ENCODE measurements at places on chromosomes 13 and 19.

GRCh38 chr13:31201341-31202031 is 1.7 kb downstream of the B3GLCT start:
- peak; percentile 64 for DNase-seq

GRCh38 chr13:69866555-69866954 is 241.1 kb upstream of the ATXN8OS start:
- DNase-seq: no peak

DNA sequence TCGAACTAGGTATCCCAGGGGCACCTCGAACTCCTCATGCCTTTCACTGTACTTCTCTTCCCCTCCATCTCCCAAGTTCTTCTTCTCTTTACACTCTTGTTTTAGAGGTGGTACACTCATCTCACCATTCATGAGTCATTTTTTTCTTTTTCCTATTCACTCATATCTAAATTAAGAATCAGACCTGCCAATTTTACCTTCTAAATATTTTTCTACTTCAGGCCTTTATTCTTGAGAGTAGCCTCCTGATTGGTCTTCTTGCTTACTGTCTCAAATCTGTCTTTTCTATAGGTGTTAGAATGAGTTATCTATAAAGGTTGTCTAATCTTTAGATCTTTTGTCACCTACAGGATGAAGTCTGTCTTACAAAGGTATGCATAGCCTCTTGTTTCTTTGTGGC is 20.7 kb downstream of the TDRD3 start:
- no peak for DNase-seq

- no peak for DNase-seq
Measured at GRCh38 chr13:45422731-45423292, 4.6 kb upstream of the SLC25A30 start.

- peak; percentile 71 for DNase-seq
Measured at GRCh38 chr13:53250272-53250875, 221.8 kb downstream of the OLFM4 start.

DNA sequence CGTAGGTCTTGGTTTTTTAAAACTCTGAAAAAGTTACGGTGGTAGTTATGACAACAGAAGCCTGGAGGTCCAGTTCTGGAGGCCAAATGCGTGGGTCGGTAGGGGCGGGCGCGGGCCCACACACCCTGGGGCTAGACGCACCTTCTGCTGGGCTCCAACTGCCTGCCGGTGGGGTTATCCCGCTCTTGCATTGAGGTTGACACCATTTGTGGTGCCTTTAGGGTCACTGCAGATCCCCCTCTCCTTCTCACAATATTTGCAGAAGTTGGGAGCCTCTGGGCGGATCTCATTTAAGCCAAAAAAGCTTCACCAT is 81.6 kb downstream of the CHST8 start:
- no peak for DNase-seq

DNA sequence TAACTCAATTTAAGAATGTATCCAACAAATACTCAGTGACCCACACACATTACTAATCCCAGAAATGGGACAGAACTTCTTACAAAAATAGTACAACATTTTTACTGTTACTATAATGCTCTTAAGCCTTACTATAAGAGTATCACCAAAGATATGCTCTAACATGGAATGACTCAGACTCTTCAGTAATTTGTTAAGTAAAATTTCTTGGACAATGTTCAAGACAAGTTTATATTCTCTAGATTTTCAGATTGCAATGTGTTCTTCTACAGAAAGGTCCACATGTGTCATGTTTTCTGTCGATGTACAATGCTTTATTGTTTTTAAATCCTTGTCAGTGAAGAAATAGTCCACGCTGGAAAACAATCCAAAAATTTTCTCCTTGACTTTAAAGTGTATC is 66.3 kb upstream of the RFXAP start:
- no peak for DNase-seq

GRCh38 chr19:58469241-58470013 is 2.5 kb downstream of the ZNF324 start:
- no peak for DNase-seq

GRCh38 chr19:41646589-41647204 is 19.8 kb upstream of the CEACAM4 start:
- no peak for DNase-seq

- DNase-seq: peak; percentile 14
Measured at GRCh38 chr13:97435794-97436193, 1.8 kb downstream of the RAP2A start.

DNA sequence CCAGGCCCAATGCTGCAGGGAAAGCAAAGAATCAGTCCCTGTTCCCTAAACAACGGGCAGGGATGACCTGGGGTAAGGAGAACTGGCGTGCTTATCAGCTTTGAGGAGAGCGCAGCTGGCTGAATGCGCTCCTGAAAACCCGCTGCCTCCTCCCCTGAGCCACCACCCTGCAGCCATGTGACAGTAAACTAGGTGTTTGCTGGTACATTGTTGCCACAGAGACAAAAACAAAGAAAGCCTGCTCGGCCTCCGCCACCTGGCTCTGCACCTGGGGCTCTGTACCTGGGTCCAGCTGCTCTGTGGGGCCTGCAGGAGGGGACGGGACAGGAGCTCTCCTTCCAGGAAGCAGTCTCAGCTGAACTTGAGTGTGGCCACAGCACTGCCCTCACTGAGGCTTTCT is 21.8 kb downstream of the MCF2L start:
- no peak for DNase-seq

- no peak for DNase-seq
Measured at GRCh38 chr13:107961849-107962608, 253.3 kb downstream of the LIG4 start.

DNA sequence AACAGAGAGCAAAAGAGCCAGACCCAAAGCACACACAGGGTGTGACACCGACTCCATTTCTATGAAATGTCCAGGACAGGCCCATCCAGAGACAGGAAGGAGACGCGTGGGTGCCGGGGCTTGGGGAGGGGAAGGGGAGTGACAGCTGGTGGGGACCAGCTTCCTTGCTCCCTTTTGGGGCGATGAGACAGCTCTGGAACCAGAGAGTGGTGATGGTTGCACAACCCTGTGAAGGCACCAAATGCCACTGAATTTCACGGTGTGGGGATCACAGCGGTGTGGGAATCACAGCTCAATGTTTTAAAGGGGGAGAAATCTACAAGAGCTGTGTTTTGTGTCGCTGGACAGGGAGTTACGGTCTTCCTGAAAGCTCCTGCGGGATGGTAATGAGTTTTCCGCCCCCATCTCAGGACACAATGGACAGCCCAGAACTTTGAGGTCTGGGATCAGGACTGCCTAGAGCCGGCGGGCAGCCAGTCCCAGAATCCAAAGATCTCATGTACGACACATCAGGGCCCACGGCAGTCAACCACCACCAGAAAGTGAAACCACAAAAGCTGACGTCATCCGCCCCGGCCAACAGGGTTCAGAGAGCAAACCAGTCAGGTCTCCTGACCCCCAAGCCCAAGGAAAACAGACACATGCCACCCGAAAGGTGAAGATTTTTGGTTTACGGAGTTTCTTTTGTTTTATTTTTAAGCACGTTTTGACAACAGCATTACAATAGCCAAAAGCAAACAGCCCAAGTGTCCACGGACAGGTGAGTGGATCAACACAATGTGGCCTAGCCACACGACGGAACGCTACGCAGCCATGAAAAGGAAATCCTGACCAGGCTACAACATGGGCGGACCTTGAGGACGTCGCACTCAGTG is 7.3 kb downstream of the SGTA start:
- peak; percentile 25 for DNase-seq

GRCh38 chr13:85724546-85725432 is 74.4 kb downstream of the SLITRK6 start:
- DNase-seq: no peak

GRCh38 chr13:93789058-93789457 is 562.5 kb downstream of the GPC6 start:
- no peak for DNase-seq

DNA sequence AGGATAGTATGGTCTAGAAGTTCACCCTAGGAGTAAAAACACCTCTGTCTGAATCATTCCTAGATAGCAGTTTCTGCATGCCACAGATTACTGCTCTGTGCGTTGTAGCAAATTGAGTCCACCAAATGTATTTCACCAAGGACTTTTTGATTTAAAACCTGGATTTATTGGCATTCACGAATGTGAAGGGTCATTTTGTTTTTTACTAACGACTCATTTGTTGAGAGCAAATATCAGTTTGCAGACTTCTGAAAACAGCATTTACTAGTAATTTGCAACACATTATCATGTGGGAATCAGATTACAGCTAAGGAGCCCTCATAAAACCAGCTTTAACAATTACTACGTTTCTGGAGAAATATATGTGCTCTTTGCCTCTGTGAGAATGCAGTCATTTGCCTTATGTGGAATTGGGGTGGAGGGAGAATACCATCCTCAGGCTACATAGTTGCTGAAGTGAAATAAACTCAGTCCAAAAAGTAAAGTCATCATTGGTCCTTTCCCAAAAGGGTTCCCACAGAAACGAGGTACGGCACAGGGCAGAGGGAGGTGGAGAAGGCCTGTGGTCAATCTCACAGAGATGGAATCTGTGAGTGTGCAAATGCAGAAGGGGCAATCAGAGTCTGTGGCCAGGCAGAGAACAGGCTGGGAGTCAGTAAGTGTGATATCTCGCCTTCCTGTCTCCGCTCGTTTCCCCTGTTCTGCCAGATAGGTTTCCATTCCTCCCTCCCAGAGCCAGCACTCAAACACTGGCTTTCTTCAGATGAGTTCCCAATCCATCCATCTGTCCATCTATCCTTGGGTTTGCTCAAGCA is 63.1 kb downstream of the DLEU7 start:
- no peak for DNase-seq

- no peak for DNase-seq
Measured at GRCh38 chr13:54232700-54233099, 1204.1 kb downstream of the OLFM4 start.

DNA sequence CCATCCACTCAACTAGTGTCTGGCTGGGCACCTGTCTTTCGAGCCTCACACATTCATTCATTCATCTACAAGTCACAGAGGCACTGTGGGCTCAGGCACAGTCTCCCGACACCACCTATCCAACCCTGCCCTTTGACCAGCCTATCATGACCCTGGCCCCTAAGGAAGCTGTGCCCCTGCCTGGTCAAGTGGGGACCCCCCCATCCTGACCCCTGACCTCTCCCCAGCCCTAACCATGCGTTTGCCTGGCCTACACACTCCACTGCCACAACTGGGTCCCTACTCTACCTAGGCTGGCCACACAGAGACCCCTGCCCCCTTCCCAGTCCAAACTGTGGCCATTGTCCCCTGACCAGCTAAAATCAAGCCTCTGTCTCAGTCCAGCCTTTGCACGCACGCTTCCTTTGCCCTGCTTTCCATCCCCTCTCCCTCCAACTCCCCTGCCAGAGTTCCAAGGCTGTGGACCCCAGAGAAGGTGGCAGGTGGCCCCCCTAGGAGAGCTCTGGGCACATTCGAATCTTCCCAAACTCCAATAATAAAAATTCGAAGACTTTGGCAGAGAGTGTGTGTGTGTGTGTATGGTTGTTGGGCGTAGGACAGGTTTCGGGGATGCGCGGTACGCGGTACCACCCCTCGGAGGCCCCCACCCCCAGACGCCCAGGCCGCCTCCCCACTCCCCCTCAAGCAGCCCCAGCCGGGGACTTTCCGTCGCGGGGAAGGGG is 404 bp upstream of the IL27RA start:
- no peak for DNase-seq

DNA sequence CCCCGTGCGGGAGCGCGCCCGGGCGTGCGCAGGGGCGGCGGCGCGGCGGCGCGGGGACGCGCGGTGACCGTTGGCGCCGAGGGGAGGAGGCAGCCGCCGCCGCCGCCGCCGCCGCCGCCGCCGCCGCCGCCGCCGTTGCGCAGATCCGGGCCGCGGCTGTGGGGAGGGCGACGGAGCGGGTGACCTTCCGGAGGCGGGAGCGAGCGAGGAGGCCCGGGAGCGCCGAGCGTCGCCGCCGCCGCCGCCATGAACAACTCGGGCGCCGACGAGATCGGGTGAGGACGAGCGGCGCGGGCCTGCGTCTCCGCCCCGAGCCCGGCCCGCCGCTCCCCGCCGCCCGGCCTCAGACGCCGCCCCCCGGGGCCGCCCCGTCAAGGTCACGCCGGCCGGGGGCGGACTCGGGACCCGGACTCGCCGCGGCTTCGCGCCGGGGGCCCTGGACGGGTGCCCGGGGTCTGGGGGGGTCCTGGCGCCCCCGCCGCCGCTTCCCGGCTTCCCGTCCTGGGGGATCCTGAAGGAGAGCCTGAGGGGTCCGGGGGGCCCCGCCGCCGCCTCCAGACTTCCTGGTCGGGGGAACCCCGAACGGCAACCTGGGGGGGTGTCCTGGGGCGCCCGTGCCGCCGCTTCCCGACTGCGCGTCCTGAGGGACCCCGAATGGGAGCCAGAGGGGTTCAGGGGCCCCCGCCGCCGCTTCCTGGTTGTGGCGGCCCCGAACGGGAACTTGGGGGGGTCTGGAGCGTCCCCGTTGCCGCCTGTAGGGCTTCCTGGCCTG is at the start of gene DAZAP1:
Gene DAZAP1, plus strand, starts transcription at position 59 of the 772 bp plus-strand sequence. Its CDS starts 188 bp downstream, at position 247.
- no peak for DNase-seq

DNA sequence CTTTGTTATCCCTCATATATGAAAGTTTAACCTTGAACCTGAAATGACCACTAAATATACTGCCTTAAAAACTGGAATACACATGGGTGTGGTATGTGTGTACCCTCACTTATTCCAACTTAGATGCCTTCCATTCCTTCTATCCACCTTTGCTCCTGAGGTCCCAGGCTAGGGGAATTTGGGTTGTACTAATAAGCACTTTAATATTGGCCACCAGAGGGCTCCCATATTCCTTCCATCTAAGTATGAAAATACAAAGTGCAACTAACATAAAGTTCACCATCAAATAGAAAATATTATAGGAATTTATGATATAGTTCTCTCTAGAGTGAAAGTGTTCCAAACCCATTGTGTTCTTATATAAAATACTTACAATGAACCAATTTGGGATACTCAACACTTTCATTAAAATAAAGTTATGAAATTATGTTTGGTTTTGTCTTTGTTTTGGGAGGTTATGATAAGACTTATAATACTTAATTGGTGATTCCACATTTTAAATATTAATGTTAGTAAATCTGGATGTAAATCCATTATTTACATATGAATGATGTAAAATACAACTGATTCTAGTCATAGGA is 62.3 kb downstream of the ITGBL1 start:
- peak; percentile 70 for DNase-seq

DNA sequence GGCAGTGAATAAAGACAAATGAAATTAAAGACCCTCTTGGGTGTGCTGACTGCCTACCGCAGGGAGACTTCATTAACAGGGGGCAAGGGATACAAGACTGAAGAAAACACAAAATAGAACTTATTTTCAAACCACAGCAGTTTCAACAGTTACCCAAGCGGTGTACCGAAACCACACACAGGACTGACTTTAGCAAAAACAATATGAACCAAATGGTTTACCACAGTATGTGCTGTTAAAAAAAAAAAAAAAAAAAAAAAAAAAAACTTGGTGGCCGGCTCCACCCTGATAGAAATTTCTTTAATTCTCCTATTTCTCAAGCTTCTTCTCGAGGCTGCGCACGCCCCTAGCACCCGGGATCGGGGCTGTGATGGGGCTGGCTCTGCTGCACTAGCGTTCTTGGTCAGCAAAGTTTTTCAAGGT is 42.6 kb downstream of the KLF2 start:
- no peak for DNase-seq
